ENCODE measurements at places on chromosomes 5 and 9.

DNA sequence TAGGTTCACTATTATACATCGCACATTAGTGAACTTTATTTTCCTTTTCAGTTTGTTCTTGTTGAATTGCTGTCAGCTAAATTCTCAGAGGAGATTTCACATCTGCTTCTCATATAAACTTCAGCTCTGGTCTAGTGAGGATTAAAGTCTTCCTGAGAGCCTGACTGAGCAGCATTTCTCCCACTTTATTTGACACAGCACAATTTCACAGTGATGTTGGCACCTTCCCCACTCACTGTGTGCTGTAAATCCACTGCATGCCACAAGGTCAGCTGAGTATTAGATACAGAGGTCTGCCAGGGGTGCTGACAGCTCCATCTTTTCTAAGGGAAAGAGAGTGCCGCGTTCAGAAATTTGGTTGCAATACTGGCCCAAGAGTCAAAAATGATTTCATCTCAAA, 567.4 kb downstream of the PRR16 start:
- no peak for DNase-seq

DNA sequence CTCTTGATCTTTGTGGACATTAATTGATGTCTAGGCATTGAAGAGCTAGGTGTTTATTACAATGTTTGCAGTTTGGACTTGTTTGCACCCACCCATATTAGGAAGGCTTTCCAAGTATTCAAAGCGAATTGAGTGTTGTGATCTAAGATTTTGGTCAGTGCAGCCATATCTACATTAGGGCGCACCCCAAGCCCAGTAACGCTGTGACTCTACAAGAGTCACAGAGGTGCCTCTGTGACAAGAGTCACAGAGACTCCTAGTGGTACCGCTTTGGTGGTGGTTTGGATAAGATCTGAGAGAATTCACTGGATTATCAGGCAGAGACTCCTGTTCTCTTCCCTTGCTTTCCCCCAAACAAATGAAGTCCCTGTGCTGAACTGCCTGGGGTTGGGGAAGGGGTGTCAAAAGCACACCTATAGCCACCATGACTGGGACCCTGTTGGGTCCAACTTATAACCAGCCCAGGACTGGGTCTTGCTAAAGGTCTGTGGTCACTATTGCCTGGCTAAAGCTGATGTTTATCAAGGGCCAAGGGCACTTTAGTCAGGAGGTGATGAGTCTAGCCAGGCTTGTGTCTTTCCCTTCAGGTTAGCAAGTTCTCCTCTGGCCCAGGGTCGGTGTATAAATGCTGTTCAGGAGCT, 114.1 kb upstream of the RIOK2 start:
- no peak for DNase-seq

DNA sequence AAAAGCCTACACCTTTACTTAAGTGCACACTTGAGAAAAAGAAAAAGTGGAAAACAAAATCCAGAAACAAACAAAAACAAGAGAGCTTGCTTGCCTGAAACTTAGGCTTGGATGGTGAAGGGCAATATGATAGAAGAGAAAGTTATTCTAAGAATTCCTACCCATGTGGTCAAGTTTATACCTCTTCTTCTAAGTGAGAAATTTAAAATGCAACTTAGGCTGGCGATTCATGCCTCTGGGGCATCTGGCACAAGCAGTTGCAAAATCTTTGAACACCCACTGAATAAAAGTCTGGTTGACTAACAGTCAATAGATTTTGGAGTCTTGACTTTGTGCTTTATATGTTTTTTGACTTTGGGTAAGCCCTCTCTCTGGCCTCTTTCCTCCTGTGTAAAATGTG, 239.6 kb downstream of the KDM4C start:
- DNase-seq: no peak

GRCh38 chr5:84535281-84535680, 150.6 kb upstream of the EDIL3 start:
- no peak for DNase-seq

DNA sequence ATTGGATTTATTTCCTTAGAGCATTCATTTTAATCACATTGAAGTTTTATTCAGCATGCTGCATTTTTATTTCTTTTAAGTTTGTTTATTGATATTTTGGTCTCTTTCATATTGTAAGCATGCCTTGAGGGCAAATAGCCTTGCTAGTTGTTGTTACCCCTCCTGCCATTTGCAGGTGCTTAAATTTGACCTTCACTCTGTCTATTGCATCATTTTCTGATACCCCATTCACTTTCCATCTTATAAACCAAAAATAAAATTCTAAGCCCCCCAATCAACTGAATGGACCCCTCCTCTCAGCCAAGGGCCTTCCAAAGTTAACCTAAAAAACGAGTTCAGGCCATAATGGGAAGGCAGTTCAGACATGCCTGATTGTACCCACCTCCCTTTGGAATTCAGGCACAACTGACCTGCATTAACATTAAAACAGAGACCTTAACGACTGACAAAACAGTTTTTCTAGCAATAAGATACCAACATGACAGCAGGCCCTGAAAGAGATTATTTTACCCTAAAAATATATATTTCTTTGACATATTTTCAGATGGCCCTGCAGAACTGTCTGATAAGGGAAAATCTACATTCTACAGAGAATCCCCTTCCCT, 32.1 kb downstream of the TARS1 start:
- no peak for DNase-seq

GRCh38 chr5:1950708-1951103, 68.0 kb upstream of the IRX4 start:
- no peak for DNase-seq

DNA sequence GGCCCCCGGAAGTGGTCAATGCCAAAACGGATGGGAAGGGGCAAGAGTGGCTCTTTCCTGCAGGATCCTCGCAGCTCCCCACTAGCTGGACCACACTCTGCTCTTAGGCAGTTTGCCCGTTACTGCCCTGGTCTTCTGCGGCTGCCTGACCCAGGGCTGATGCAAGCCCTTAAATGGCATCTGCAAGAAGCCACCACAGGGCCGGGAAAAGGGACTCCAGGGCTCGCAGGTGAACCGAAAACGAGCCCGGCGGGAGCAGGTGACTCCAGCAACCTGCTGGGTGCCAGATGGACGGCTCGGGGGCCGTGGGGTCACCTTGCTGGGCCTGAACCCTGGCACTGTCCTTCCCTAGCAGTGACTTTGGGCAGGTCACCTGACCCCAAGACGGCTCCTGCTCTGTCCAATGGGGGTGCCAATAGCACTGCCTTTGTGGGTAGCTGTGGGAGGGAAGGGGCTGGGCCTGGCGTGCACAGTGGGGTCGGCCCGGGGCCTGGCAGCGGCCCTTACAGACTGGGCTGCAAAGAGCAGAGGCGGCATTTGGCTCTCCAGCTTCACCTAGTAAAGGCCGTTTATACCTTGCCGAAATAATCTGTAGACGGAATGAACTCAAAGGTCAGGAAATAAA, 1.3 kb downstream of the TMEM250 start:
- no peak for DNase-seq

DNA sequence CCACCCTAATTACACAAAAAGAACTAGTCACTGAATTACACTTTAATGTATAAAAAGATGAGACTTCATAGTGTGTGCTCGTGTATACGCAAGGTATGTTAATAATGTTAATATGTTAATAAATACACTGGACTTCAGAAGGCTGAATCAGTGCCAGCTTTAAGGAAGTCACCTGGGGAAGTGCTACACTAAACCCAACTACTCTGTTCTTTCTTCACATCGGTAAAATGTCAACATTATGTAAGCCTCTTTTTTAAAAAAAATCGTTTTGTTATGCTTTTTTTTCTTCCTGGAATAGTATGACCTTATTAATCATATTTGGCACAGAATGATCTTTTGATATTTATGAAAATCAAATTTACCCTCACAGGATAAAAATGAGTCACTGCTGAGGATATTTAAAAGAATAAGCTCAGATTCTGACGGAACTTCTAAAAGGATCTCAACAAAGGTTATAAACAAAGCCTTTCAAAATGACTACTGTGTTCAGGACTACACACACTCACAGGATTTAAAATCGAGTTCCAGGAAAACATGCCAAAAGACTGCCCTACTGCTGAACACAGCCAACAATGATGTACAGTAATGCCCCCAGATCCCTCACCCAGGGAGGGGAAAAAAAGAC, 75.9 kb downstream of the AUH start:
- no peak for DNase-seq
